Activated CD8-positive, alpha-beta memory T cell treated with anti-CD3 and anti-CD28 coated beads for 1 hour (primary cell): ENCODE measurements at places on chromosomes 1 and 21.

GRCh38 chr21:36122977-36123376 is 11.9 kb upstream of the CBR3 start:
- no peak for DNase-seq

DNA sequence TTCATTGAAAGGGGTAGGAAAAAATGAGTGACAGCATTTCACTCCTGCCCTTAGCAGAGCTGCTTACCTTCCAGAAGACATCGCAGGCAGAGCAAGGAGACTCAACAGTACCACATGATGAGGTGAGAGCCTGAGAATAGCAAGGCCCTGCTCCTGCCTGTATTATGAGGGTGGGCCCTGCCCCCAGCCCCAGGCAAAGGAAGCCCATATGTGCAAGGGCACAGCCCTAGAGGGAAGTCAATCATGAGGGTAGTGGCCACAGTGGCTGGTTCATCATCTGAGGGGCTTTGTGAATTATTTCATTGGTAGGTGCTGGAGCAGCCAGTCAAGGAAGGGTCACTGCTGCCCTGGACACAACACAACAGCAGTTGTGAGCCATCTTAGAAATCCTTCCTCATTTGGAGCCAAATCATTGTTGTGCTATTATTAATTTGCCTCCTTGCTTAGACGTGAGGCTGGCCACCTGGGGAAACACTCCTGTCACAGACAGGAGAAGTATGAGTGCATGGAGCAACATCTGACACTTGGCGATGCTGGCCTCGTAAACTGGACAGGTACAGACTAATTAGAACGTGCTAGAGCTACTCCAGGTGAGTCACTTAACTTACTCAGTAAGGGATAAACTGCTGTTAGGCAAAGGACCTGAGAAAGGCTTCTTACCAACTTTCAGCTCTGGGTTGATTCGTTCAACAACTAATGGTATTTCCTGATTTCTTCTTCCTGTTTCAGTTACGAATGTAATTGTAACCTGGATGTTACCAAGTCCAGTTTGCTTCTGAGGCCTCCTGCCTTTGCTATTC is 22.7 kb upstream of the ACBD6 start:
- no peak for DNase-seq

DNA sequence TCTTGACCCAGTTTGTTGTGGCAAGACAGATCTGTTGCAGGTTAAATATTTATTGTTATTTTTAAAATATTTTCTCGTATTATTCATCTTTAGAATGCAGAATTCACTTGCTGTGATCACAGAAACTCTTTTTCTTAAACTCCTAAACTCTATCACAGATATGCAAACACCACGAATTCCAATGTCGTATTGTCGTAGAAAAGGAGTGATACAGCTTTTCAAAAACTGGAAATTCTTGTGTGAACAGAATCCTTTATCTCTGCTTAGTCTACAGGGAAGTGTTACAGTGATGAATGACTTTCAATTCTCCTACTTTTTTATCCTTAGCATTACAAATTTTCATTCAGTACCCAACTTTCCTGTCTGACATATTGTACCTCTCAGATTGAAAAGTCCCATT is 1329.5 kb upstream of the B3GALT2 start:
- DNase-seq = no peak

DNA sequence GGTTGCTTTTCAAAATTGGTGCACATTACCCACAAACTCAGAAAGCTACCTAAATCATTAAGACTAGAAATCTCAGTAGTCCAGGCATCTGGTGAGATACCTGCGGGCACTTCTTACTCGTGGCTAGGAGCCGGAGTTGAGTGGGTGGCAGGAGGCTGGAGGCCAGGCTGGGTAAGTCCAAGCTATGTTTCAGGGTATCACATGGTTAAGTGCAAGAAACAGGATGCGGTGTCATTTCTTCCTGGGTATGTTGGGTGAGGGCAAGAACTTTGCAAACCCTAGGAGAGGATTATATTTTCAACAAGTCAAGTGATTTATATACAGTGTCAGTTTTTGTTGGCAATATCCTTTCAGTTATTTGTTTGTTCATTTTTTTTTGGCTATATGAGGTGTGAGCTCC is 41.0 kb downstream of the VANGL1 start:
- no peak for DNase-seq

DNA sequence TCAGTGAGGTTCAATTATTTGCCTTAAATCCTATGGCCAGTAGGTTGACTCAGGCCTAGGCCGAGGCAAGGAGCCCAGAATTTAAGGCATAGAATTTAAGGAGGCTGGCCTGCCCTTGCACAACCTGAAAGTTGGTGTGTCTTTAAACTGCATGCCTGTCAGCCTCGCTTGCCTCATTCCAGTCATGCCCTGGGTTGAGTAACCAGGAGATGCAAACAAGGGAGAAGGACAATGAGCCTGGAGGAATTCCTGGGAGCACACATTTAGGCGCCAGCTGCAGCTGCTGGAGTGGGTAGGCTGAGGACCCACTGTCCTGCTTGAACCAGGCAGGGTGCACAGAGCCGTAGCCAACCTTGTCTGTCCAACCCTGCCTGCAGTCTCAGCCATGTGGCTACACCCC is 11.7 kb downstream of the CD2 start:
- DNase-seq = no peak

DNA sequence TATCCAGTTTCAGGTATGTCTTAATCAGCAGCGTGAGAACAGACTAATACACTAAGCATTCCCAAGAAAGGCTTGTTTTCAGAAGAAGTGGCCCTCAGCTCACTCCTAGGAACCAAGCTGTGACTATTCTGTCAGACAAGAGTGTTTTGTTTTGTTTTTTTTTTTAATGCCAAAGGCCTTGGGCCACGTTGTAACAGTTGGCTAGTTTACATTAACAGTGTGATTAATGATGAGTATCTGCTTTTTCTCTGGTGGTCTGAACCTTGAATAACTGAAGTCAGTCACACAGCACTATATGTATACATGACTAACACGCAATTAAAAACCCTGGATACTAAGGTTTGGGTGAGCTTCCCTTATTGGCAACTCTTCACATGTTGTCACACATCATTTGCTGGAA is 21.9 kb downstream of the DPYD start:
- no peak for DNase-seq

DNA sequence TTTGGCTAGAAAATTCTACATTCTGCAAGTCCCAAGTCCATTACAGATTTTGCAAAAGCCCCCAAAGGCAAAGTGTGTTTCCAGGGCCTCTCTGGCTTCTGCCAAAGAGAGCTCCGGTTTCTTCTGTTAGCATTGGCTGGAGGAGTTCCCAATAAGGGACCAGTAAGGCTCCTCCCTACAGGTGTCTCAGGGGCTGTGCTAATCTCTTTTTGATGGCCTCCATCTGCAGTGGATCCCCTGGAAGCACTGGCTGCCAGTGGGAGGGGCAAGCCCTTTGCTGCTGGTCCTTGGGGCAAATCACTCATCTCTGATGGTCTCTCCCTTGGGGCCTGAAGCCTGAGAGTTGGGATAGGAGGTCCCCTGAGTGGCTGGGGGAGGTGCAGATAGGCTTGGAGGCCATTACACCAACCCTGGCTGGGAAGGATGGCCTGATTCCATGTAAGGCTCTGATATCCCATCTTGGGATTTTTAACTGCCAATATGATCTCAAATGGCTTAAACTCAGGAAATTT is 89.1 kb upstream of the USP24 start:
- DNase-seq = no peak

GRCh38 chr1:74011736-74012135 is 186.2 kb downstream of the LRRIQ3 start:
- no peak for DNase-seq

DNA sequence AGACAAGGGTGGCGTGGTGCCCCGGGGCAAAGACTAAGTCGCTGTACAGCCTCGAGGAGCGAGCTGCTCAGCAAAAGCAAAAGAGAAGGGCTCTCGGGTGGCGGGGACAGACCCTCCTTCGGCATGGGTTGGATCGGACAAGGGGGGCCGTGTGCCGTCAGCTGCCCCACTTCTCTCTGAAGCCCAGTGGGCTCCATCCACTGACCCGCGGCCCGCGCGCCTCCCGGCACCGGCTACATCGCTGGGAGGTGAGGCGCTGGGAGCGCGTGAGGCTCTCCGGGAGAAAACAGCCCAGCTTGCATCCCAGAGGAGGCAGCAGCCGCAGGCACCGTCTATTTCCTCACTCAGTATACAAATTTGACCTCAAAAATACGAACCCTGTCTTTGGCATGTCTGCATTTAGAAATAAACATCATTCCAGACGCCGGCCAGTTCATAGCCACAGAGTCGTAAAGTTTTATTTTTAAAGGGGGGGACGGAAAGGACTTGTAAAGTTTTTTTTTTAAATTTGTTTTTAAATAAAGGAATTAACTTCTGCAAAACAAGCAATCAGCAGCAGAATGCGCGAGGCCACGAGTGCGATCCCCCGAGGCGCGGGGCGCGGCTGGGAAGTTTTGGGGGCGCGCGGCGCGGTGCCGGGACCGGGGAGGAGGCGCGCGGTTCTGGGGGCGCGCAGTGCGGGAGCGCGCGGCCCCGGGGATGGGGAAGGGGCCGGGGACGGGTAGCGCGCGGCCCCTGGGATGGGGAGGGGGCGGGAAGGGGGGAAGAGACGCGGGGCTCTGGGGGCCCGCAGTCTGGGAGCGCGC is 689 bp upstream of the GPR137B start:
- no peak for DNase-seq

GRCh38 chr1:45373573-45373972 is 33.3 kb upstream of the MUTYH start:
- DNase-seq = no peak

DNA sequence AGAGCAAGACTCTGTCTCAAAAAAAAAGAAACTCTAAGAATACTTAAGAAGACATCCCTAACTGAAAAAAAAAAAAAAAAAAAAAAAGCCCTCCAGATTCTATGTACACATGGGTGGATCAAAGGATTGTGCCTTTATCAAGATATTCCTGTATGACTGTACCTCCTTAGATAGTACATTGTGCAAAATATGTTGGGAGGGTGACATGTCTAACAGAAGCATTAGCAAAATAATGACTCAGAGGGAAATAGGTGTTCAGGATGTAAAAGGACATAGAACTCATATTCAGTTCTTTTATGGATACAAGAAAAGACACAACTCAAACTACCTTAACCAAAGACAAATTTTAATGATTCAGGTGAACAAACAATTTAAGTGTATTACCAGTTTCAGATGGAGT is 269.8 kb upstream of the KAZN start:
- no peak for DNase-seq
